Activated naive CD4-positive, alpha-beta T cell treated with anti-CD3 and anti-CD28 coated beads, Interleukin-2, amount 10 ng/mL, durations not matched to agents 5 hours and 36 hours (primary cell): ENCODE measurements at places on chromosomes 4 and X. TPM values are rescaled to one million over a fixed set of nuclear protein-coding genes. Genes with fewer than 3 reads are reported as not detected.

SPANXN3 gene
- not detected for total RNA-seq

GRK4 gene
- 2.4 TPM for total RNA-seq

PAGE1 gene
- total RNA-seq = not detected

UGT8 gene
- not detected for total RNA-seq

CLCN5 gene
- total RNA-seq = 3.1 TPM

UCP1 gene
- total RNA-seq = not detected

SLC10A6 gene
- not detected for total RNA-seq

PWWP3B gene
- total RNA-seq = not detected

NKX1-1 gene
- total RNA-seq = not detected

FGF13 gene
- not detected for total RNA-seq

VEGFC gene
- total RNA-seq = not detected

TLR7 gene
- total RNA-seq = 0.03 TPM

P2RY8 gene
- 95.2 TPM for total RNA-seq

DRP2 gene
- total RNA-seq = 0.55 TPM

TRAPPC2 gene
- total RNA-seq = 22.0 TPM

TCEAL6 gene
- not detected for total RNA-seq

NPY2R gene
- not detected for total RNA-seq

ENPEP gene
- total RNA-seq = not detected

YIPF7 gene
- total RNA-seq = not detected

EXOC1L gene
- total RNA-seq = not detected

VCX gene
- total RNA-seq = not detected

FGFBP1 gene
- total RNA-seq = not detected

RHOXF2 gene
- total RNA-seq = not detected

VCX2 gene
- not detected for total RNA-seq

PRKG2 gene
- 0.60 TPM for total RNA-seq

RTL5 gene
- total RNA-seq = 0.14 TPM

TMEM35A gene
- not detected for total RNA-seq

GAGE12H gene
- total RNA-seq = not detected

FDCSP gene
- not detected for total RNA-seq

USP26 gene
- not detected for total RNA-seq

CDKL5 gene
- 1.3 TPM for total RNA-seq

SPANXN4 gene
- total RNA-seq = not detected

GYPE gene
- total RNA-seq = 0.36 TPM

MRPS18C gene
- total RNA-seq = 37.6 TPM

SPANXC gene
- total RNA-seq = not detected

NEUROG2 gene
- total RNA-seq = not detected

CACNA1F gene
- total RNA-seq = 0.50 TPM

GAGE12J gene
- total RNA-seq = not detected

PHF8 gene
- 36.6 TPM for total RNA-seq

STATH gene
- total RNA-seq = not detected

AFAP1 gene
- 18.0 TPM for total RNA-seq

IBSP gene
- total RNA-seq = not detected

ASMT gene
- total RNA-seq = not detected

TCEANC gene
- 5.1 TPM for total RNA-seq

BMP15 gene
- not detected for total RNA-seq

STARD8 gene
- total RNA-seq = 1.3 TPM

NOX1 gene
- not detected for total RNA-seq

RGN gene
- not detected for total RNA-seq

HMX1 gene
- total RNA-seq = not detected

ATP6AP1 gene
- 51.2 TPM for total RNA-seq

TXK gene
- 69.0 TPM for total RNA-seq

SMIM14 gene
- 4.2 TPM for total RNA-seq

SAGE1 gene
- total RNA-seq = not detected
